Upper lobe of left lung (tissue), 6 donors: ENCODE measurements at places on chromosomes 4 and X.

- DNase-seq: no peak
Observed at GRCh38 chr4:16607241-16608066, 291.0 kb downstream of the LDB2 start.

- no peak for DNase-seq
Observed at GRCh38 chr4:187179086-187180058, 455.7 kb upstream of the FAT1 start.

DNA sequence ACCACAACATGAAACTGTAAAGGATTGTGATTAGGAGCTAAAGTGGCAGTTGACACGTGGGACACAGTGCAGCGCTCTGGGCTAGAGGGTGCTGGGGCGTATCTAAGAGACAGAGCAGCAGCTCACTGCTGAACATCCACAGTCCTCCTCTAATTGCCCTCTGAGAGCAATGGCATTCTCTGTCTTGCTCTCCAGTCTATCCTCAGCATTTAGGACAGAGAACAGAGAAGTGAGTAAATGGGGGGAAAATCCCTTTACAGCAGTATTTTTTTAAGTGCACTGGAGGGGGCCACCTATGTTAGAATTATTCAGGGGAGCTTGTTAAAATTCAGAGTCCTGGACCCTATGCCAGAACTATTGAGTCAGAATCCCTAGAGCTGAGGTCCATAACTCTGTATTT is 4.2 kb upstream of the TMEM154 start:
- no peak for DNase-seq

- no peak for DNase-seq
Observed at GRCh38 chr4:70711599-70711998, 10.2 kb upstream of the RUFY3 start.

DNA sequence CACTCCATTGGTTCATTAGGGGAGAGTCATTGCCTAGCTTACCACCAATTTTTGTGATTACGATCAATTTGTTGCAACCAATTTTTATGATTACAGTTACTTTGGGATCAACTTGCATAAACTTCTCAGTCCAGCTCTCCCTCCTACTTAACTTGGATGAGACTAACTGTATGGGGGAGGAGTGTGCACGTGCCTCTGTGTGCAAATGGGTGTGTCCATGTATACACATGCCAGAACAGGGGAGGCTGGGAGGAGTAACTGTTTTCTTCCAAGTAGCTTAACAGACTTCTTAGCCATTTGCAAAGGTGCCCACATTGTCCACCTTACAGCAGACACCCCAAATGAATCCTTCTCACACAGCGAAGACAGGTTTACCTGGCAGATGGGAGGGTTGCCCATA is 117.7 kb upstream of the VCX3B start:
- DNase-seq: no peak

GRCh38 chr4:53716471-53717063 is 125.3 kb upstream of the LNX1 start:
- DNase-seq: no peak

DNA sequence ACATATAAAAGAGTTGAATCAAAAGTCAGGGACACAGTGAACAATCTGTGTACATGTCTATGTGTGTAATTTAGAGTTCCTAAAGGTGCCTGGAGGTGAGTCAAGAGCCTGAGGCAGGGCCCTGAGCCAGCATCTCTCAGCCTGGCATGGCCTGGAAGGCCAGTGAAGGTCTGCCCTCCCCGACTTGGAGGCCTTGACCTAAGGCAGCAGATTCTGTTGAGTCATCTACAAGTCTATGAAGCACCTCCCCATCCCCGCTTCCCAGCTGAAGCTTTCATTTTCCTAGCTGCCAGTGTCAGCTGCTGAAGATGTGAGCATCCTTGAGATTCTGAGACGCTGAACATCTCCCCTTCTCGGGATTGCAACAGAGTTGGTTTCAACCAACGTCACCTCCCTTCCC is 583.9 kb downstream of the BCOR start:
- DNase-seq: no peak

DNA sequence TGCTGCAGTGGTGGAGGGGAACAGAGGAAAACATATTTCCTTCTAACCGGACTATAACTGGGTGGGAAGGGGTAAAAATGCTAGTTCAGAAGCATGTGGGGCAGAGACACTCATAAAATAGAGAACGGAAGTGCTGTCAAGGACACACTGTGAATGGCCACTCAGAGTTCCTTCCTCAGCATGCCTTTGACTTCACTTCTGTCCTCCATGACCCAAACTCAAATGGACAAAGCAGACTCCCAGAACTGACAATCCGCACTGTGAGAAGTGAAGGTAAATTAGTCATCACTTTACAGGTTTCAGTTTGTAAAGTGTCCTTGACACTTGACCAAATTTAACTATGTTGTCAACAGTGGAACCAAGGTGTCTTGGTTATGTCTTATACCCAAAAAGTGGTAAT is 30.2 kb upstream of the ELF2 start:
- no peak for DNase-seq

DNA sequence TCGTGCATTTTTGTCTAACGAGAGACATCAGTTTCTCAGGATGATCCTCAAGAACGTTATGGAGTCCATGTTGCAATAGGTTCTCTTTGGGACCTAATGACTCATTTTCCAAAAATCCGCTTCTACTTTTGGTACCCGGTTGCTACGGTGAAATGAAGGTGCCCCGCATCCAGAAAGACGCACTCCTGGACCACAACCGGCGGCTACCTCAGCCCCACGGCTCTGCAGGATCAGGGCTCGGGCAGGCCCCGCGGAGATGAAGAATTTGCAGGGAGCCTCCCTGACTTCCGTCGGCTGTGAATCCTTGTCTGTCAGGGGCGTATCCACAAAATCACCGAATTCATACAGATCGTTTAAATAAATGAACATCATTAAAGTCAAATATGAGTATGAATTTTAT is 15.6 kb downstream of the GTPBP6 start:
- no peak for DNase-seq
